ENCODE measurements at places on chromosomes 11 and 22. TPM values are rescaled to one million over a fixed set of nuclear protein-coding genes. Genes with fewer than 3 reads are reported as not detected.

The MS4A4E gene
- total RNA-seq = not detected

The KRTAP5-1 gene
- total RNA-seq = not detected

The ZNF215 gene
- total RNA-seq = 0.91 TPM

The EIF4G2 gene
- total RNA-seq = 630 TPM

The PANX3 gene
- total RNA-seq = not detected

The MEI1 gene
- total RNA-seq = 52.1 TPM

The MYO7A gene
- total RNA-seq = 0.22 TPM

The HPX gene
- 0.58 TPM for total RNA-seq

The CDC42EP2 gene
- total RNA-seq = 0.51 TPM

DNA sequence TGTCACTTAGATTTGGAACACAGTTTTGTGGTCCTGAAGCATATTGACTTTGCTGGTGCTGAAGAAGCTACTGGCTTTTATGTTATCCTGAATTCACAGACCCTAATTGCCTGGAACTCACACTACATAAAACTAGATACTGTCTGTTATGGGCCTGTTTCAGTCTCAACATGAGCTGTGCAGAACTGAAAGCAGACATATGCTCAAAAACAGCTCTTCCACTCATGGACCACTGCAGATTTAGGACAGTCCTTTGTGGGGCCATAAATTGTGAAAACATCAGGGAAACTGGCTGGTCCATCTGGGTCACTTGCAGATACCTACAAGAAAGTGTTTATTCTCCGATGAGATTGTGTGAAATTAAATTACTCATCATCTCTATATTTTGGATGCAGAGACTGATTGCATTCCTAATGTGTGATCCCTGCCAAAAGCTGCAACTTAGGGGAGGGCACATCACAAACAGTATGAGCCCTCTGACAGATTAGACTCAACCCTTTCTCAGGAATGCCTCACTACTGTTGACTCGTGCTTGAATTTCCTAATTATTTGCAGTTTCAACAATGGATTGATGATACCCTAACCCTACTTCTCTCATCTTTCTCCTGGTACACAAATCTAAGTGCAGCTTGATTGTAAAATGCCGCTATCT is 10.2 kb upstream of the CLNS1A start:
- peaks cover 3% of the 10 kb centered on the region for H3K4me1 ChIP-seq
- DNase-seq = no peak
- no peak overlapping the region for H3K27ac ChIP-seq
- H3K27me3 ChIP-seq = no peaks in the 10 kb centered on the region

DNA sequence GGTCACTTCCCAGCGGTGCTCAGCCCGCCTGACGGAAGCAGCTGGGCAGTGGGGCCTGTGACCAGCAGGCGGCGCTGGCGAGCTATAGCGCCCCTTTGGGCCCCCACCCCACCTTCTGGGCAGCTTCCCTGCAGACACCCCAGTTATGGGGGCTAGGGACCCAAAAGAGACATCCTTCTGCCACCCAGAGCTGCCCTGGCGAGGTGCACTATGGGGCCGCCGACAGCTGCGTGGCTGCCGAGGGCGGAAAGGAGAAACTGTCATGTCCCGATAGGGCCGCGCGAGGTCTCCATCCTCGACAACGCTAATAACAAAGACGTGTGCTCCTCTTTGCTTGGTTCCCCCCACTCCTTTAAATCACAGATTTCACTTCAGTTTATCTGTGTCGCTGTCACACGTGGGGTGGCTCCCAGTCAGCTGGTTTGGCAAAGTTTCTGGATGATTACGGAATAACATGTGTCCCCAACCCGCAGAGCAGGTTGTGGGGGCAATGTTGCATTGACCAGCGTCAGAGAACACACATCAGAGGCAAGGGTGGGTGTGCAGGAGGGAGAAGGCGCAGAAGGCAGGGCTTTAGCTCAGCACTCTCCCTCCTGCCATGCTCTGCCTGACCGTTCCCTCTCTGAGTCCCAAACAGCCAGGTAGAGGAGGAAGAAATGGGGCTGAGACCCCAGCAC is 673 bp upstream of the MYO7A start:
- peak; percentile 80 for DNase-seq
- no peaks in the 10 kb centered on the region for H3K36me3 ChIP-seq
- peaks cover 7% of the 10 kb centered on the region for H3K4me1 ChIP-seq
- no peak overlapping the region for H3K27ac ChIP-seq

- peaks cover 9% of the 10 kb centered on the region for H3K4me1 ChIP-seq
- H3K27me3 ChIP-seq = no peaks in the 10 kb centered on the region
- no peak overlapping the region for H3K27ac ChIP-seq
- DNase-seq = no peak
- H3K36me3 ChIP-seq = no peaks in the 10 kb centered on the region
- no peak overlapping the region for H3K4me3 ChIP-seq
Observed at GRCh38 chr11:75801362-75802020, 13.5 kb upstream of the UVRAG start.

DNA sequence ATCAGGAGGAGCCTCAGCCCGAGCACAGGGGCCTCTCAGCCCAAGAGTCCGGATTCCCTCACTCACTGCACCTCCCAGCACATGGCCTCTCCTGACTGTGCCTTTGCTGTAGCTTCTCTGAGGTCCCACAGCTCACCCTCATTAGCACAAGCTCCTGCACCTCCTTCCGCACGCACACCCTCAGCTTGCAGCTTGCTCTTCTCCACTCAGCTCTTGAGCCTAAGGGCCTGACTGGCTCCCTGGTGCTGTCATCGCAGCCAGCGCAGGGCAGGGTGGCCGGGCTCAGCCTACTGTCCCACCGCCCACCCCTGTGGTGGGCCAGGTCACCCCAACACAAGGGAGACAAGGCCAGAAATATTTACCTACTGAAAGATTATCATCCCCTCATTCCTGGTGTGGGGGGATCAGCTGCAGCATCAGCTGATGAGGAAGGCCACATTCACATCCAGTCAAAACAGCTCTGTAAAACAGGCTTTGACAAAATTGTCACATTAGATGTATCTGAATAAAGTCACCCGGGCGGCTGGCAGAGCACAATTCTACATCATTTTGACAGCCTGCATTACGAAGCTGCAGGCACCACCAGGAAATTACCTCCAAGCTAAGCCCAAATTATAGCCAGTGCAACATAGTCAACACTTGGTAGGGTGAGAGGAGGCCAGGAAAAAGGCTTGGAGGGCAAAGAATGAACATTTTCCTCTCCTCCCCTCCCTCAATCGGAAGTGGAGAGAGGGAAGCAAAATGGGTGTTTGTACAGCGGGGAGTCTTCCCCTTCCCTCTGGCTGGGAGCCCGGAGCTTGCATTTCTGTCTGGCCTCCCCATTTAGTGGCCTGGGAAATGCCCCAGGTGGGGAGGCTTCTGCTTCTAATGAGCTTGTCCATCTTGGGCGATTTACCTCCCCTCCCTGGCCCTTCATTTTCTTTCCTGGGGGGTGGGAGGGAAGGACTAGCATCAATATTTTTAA is 29.5 kb upstream of the IGSF9B start:
- DNase-seq = no peak
- peaks cover 13% of the 10 kb centered on the region for H3K27me3 ChIP-seq
- H3K4me3 ChIP-seq = no peak overlapping the region
- no peak overlapping the region for H3K27ac ChIP-seq
- peaks cover 17% of the 10 kb centered on the region for H3K4me1 ChIP-seq
- no peaks in the 10 kb centered on the region for H3K36me3 ChIP-seq

- no peak overlapping the region for H3K27ac ChIP-seq
- no peaks in the 10 kb centered on the region for H3K4me1 ChIP-seq
- no peaks in the 10 kb centered on the region for H3K36me3 ChIP-seq
- no peak overlapping the region for H3K4me3 ChIP-seq
- peaks cover 8% of the 10 kb centered on the region for H3K27me3 ChIP-seq
Observed at GRCh38 chr11:8477680-8478079, 116.3 kb downstream of the STK33 start.

DNA sequence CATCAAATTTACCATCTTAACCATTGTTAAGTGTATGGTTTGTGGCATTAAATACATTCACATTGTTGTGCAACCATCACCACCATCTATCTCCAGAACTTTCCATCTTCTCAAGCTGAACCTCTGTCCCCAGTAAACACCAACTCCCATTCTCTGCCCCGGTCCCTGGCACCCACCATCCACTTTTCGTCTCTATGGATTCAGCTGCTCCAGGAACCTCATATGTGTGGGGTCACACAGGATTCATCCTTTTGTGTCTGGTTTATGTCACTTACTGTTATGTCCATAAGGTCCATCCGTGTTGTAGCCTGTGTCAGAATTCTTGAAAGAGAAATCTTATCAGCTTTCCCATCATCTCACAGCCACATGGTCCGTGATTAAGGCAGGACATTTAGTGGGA is 16.3 kb downstream of the TSPAN32 start:
- no peaks in the 10 kb centered on the region for H3K36me3 ChIP-seq
- DNase-seq = no peak
- H3K4me1 ChIP-seq = no peaks in the 10 kb centered on the region
- H3K27ac ChIP-seq = no peak overlapping the region
- H3K27me3 ChIP-seq = peaks cover 10% of the 10 kb centered on the region

GRCh38 chr11:47523490-47524225 is 29.3 kb downstream of the CELF1 start:
- peaks cover 36% of the 10 kb centered on the region for H3K4me1 ChIP-seq
- H3K36me3 ChIP-seq = peaks cover 6% of the 10 kb centered on the region
- no peaks in the 10 kb centered on the region for H3K27me3 ChIP-seq
- H3K4me3 ChIP-seq = peak overlapping the region; percentile 41

DNA sequence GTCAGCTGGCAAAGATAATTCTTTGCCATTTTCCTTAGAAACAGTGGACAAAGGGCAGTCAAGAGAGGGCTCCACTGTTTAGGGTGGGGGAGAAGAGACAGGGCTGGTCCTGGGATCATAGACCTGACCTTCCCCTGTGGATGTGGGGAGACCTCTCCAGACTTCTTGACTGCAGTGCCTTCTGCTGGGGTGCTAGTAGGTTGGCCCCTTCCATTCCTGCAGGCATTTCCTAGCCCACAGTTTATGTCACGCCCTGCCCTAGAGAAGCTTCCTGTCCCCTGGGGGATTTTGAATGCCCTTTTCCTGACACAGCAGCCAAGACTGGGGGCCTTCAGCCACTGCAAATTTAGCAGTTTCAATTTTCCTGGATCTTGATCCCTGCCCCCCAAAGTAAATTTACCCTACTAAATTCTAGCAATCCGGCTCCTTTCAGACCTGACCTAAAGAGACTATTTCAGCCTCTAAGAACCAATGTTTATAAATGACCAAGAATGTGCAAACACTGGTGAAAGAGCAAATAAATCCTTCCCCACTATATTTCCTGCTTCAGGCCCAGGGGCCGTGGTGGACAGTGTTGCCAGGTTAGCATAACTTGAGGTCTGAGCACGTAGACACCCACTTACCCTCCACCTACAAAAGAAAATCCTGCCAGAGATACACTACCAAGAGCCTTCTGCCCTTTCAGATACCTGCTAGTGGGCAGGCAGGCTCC is 58.4 kb downstream of the PPFIBP2 start:
- H3K36me3 ChIP-seq = peaks cover 8% of the 10 kb centered on the region
- peaks cover 7% of the 10 kb centered on the region for H3K4me1 ChIP-seq
- no peak overlapping the region for H3K27ac ChIP-seq

- no peaks in the 10 kb centered on the region for H3K4me1 ChIP-seq
- no peaks in the 10 kb centered on the region for H3K36me3 ChIP-seq
Observed at GRCh38 chr22:24876700-24877099, 69.8 kb downstream of the LHFPL7 start.

- no peak overlapping the region for H3K4me3 ChIP-seq
- DNase-seq = no peak
- H3K4me1 ChIP-seq = no peaks in the 10 kb centered on the region
- peaks cover 5% of the 10 kb centered on the region for H3K27me3 ChIP-seq
- H3K36me3 ChIP-seq = no peaks in the 10 kb centered on the region
Observed at GRCh38 chr11:78796956-78797355, 222.3 kb upstream of the NARS2 start.

DNA sequence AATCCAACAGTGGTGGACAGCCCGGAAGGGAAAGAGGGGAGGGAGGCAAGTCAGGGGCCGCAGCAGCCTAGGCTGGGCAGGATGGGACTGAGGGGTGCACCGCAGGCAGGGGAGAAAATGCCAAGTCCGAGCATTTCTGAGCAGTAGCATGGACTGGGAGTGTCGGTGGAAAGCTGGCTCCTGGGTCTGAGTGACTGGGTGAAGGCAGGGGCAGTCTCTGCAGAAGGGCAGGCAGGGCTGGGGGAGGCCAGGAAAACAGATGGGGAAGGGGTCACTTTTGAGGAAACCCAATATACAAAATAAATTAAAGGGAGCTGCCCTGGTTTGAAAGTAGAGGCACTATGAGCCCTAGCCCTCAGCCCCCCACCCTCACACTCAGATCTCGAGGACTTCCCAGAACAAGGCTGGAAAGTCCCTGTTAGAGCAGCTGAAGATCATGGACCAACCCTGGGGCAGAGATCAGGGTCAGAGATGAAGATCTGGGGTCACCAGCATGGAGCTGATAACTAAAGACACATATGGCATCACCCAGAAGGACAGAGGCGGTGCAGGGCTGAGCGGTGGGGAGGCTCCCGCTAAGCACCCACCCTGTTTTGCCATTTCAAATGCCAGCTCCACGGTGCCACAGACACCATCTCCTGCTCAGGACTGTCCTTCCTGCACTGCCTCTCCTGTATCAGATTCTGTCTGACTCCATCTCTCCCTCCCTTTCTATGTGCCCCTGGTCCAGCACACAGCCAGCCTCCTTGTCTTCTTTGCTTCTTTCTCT is 32.4 kb upstream of the ETS1 start:
- H3K27ac ChIP-seq = no peak overlapping the region
- no peak for DNase-seq
- no peak overlapping the region for H3K4me3 ChIP-seq
- peaks cover 28% of the 10 kb centered on the region for H3K4me1 ChIP-seq

DNA sequence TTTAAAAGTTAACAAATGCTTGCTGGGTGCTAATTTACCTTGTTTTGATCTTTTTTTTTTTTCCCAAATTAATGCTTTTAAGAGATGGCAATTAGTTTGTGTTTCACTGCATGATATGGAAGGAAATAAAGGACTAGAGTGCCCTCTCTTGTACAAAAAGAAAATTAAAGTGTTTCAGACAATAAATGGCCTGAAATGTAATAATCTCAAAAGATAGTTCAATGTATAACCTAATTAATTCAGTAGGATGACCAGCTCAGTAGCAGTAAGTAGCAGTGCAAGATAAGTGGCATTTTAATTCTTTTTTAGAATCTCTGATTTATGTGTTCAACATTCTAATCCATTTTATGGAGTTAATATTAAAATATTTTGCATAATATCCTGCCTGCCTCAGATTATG is 39.9 kb upstream of the MYO18B start:
- no peak for DNase-seq
- H3K4me1 ChIP-seq = peaks cover 19% of the 10 kb centered on the region
- no peaks in the 10 kb centered on the region for H3K27me3 ChIP-seq
- peaks cover 31% of the 10 kb centered on the region for H3K36me3 ChIP-seq

DNA sequence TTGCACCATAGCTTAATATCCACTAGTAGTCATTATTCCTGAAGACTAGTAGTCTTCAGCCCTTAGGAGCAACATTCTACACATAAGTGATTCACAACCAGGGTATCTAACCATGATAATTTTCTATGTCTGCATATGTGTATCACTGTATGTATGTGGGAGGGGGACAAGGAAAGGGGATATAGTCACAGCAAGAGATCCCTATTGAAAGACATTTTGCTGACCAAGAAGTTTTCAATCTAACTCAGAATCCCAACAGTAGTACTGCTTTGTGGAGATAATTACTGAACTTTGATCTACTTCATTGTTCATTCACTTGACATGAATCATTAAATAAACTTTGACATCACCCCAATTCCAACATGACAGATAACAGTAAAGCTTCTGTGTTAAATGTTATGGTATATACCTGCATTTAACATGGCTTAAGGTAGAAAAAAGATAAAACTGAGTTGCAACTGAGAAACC is 10.3 kb downstream of the PIK3C2A start:
- H3K36me3 ChIP-seq = peaks cover 8% of the 10 kb centered on the region
- no peak overlapping the region for H3K27ac ChIP-seq
- DNase-seq = no peak
- no peak overlapping the region for H3K4me3 ChIP-seq
- H3K4me1 ChIP-seq = peaks cover 3% of the 10 kb centered on the region

GRCh38 chr22:30858976-30859713 is 109.4 kb downstream of the MORC2 start:
- H3K4me3 ChIP-seq = no peak overlapping the region
- H3K27ac ChIP-seq = no peak overlapping the region
- DNase-seq = no peak
- H3K36me3 ChIP-seq = no peaks in the 10 kb centered on the region
- H3K27me3 ChIP-seq = no peaks in the 10 kb centered on the region

Data from activated naive CD8-positive, alpha-beta T cell treated with anti-CD3 and anti-CD28 coated beads, Interleukin-2, amount 10 ng/mL, durations not matched to agents 7 days and 5 days (primary cell).